ENCODE measurements at places on chromosomes 16 and 17.

- DNase-seq, result peak; percentile 22
These were observed 85.1 kb upstream of the TBX2 start for GRCh38 chr17:61314368-61315078.

DNA sequence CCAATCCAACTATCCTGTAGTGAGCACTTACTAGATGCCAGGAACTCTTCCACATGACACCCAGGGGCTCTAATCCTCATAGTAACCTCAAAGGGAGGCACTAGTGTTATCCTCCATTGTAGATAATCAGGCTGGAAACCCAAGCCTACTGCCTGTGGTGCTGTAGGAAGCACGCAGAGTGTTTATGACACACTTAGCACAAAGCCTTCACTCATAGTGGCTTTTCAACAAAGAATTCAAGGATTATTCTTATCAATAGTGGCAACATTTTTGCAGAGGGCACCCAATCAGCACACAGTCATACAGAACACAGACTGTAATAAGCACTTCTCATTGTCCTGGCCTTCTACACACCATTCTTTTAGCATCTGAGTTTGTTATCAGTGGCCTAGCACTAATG is 18.5 kb upstream of the SOX9 start:
- DNase-seq, result no peak

GRCh38 chr16:30004811-30005242 is 6.0 kb downstream of the DOC2A start:
- DNase-seq, result no peak

DNA sequence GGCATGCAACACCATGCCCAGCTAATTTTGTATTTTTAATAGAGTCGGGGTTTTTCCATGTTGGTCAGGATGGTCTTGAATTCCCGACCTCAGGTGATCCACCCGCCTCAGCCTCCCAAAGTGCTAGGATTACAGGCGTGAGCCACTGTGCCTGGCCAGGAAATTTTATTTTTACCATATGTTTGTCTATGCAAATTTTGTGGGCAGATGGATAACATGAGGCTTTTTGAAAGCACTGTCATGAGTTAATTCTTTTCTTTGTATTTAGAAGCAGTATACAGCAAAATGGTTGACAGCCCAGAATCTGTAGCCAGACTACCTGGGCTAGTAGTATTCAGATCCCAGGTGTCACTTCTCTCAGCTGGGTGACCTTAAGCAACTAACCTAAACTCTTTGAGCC is 8.5 kb upstream of the KPNB1 start:
- DNase-seq, result no peak

DNA sequence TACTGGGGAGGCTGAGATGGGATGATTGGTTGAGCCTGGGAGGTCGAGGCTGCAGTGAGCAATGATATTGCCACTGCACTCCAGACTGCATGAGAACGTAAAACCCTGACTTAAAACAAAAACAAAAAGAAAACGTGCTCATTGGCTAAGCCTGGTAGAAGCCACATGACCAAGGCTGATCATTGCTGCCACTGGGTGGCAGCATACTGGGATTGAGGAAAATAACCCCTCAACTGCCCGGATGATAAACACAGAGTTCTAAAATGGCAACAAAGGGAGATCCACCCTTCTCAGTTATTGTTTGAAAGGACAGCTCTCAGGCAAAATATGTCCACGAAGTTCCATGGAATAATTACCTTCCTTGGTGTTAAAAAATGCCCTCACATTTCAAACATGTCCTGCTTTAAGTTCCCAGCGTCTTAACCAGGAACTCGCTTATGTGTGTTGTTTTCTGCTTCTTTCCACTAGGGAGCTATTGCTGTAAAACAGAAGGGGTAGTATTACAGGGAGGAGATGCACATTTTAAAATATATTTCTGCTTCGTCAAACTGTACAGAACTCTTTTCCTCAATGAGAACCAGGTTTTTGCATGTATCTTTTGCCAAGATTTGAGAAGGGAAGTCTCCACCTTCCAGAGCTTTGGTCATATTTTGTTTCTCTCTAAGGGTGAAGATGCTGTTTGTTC is 675.3 kb downstream of the MAF start:
- DNase-seq, result no peak

GRCh38 chr17:37691807-37692206 is 48.6 kb upstream of the DDX52 start:
- no peak for DNase-seq

DNA sequence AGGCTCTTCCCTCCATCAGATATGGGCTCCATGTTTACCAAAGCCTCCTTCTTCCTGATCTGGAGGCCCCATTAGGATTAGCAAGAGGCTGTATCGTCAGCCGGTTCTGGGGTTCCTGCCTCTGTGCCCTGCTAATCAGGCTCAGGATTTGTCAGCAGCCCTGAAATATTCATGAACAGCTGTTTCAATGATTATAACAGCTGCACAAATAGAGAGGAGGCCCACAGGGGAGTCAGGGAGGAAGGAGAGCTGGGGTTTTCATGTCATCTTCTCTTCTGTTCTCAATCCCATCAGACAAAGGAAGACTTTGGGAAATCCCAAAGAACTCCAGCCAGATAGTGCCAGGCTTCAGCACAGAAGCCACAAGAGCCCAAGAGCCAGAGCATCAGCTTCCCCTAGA is 72.3 kb upstream of the MMP2 start:
- DNase-seq, result no peak

DNA sequence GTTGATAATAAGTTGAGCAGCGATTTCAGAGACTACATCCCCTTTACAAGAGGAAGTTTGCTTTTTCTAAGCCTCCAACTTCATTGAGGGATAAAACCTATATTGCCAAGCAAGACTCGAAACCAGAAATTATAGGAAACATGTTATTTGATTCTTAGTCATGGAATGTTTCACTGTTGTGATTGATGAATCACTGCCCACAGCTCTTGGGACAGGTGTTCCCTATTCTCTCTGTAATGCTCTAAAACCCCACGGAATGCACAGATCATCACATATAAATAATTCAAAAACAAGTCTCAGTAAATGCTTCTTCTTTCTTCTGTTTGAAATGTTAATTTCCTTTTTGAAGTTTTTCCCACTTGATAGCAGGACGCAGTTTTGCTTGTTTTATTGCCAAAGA is 809.5 kb upstream of the GOT2 start:
- no peak for DNase-seq

DNA sequence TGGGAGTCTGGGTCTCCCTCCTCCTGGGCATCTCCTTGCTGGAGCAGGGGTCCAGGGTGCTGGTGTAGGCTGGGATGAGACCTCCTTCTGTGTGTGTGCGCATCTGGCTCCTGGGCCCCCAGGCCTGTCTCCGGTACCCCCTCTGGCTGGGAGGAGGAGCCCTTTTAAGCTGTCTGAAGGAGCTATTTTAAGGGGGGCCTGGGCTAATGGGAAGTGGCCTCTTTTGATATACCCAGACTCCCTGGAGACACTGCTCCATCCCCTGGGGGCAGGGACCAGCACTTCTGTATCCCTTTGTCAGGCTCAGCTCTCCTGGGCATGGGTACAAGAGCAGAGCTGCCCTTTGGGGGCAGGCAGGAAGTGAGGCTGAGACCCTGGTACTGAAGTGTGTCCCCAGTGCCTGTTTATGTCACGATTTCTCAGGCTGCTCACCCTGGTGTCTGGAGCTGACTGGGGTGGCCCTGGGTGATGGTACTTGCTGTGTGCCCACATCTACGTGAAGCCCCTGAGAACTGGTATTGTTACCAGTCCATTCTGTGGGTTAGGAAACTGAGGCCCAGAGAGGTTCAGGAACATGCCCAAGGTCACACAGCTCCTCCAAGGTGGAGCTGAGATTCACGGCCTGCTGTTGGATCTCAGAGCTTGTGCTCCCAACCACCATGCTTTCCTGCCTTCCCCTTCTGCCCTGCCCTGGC is 6.5 kb downstream of the ADCY7 start:
- no peak for DNase-seq

DNA sequence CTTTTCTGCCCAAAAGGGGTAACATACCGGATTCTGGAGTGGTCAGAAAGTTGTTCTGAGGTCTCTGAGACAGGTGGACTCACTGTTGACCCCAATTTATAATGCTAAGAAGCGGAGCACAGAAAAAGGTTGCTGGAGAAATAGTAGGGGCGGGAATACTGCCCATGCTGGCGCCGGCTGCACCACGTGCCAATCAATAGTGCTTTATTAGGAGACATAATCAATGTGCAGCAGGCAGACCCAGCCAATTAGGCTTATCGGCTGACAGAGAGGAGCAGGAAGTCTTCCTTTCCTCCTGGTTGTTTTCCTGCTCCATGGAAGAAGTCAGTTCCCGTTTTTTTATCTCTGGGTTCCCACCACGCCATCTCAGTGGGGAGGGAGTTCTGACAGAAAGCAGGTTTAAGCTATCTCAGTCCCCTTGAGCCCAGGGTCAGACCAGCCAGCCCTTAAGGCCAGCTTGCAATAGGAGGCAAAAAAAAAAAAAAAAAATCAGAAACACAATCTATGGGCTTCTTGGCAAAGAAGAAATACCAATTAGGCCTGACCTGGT is 68.2 kb upstream of the IRX6 start:
- DNase-seq, result no peak

GRCh38 chr17:50853015-50853615 is 13.0 kb downstream of the TOB1 start:
- no peak for DNase-seq

GRCh38 chr16:12868169-12868568 is 33.2 kb upstream of the SHISA9 start:
- no peak for DNase-seq

DNA sequence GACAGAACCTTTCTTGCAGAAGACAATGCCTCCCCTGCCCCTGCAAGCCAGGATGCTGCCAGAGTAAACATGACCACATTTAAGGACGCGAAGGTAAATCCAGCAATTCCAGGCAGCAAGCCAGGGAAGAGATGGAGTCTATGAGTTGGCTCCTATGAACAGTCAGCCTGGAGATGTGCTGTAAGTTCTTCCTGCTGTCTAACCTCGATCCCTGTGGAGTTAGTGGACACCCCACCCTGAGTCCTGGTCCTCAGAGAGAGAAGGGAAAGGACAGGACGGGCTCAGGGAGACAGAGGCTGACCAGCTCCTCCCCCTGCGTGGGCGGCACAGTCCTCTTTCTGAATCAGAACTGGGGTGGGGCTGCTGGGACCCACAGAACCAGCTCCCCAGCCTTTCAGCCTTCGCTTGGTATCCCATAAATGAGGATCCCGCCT is 24.9 kb downstream of the CDC42EP4 start:
- DNase-seq, result no peak

- peak; percentile 76 for DNase-seq
These were observed 7.3 kb downstream of the NT5C start for GRCh38 chr17:75124041-75124818.

GRCh38 chr17:77352441-77352840 is 211.7 kb downstream of the SEC14L1 start:
- DNase-seq, result no peak

DNA sequence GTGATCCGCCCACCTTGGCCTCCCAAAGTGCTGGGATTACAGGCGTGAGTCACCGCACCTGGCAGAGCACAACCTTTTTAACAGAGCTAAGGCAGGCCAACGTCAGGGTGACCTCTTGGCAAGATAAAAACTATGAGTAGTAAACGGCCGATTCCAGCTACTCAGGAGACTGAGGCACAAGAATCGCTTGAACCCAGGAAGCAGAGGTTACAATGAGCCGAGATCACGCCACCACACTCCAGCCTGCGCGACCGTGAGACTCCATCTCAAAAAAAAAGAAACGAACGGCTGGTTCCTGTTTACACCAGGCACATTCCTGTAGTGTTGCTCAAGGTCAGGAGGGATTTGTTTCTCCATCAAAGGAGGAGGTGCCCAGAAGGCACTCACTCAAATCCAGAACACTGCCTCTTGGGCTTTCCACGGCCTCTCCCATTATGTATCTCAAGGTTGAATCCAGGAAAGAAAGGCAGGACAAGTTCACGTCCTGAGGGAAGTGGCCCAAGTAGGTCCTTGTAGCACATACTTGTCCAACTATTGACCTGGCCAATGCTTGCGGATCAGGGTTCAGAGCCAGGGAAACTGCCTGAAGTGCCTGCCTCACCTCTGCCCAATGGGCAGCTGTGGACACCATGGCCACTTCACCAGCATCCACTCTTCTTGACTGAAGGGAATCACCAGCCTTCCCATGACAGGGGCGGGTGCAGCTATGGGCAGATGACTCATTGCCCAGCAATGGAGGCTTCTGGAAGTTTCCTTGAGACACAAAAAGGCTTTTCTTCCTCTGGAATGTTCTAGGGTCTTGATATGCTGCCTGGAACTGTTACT is 13.5 kb downstream of the KNOP1 start:
- DNase-seq, result no peak

DNA sequence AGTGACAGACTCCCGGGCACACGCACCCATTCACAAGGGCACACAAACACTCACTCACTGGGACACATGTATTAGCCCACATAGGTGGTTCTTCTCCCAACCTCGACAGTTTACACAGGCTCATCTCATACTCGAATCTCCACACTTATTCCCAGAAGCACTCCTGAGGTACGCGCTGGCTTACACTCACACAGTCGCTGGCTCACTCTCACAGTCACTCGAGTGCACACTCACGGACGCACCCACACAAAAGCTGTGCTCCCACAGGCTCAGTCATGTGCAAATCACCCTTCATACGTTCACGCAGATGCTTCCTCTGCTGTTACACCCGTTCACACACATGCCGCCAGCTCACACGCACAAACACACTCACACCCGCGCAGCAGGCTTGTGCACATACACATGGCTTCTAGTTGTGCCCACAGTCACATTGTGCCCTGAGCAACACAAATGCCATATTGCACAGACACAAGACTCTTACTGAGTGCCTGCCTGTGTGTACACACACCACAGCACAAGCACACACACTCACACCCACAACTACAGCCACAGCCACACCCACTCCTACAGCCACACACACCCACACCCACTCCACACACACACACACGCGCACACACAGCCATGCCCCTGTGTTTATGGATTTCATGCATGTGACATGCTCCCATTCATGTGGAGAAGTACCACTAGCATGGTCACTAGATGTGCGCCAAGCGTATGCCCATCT is 8.4 kb upstream of the PRR29 start:
- no peak for DNase-seq

DNA sequence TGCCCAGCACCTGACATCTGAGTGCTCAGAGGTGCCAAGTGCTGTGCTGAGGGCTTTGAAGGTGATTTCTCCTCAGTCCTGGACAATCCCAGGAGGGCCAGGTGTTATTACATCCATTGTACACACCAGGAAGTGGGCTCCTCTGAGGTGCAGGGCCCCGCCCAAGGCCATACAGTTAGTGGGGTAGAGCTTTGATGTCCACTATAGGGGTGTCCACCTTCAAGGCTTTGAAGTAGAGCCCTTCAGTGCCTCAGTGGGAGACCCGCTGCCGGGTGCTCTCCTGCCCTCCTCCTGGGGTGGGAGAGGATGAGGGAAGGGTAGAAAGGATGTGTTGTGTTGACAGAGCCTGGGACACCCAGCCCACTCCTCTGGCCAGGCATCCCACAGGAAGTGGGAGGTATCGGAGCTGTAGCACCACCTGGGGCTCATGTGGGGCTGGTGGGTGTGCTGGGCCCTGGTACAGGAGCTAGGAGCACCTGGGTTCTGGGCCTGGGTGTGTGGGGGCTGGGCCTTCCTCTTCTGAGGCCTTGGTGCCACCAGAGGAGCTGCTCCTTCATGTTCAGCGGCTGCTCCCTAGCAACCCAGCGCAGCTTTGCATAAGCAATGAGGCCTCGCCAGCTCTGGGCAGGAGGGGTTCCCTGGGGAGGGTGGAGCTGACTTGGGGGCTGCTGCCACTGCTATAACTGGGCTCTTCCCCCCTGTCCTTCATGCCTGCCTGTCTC is 7.4 kb downstream of the LASP1 start:
- no peak for DNase-seq

- DNase-seq, result peak; percentile 90
These were observed 644 bp downstream of the NFAT5 start for GRCh38 chr16:69566240-69566980.
